ENCODE measurements at places on chromosomes 2 and 18.

GRCh38 chr2:134099273-134099672 lies 154.6 kb upstream of the MGAT5 start:
- no peak for DNase-seq

GRCh38 chr2:186695081-186695756 lies 1.4 kb downstream of the FAM171B start:
- no peak for DNase-seq

- no peak for DNase-seq
Observed at GRCh38 chr2:9548506-9548905, 7.1 kb downstream of the ADAM17 start.

DNA sequence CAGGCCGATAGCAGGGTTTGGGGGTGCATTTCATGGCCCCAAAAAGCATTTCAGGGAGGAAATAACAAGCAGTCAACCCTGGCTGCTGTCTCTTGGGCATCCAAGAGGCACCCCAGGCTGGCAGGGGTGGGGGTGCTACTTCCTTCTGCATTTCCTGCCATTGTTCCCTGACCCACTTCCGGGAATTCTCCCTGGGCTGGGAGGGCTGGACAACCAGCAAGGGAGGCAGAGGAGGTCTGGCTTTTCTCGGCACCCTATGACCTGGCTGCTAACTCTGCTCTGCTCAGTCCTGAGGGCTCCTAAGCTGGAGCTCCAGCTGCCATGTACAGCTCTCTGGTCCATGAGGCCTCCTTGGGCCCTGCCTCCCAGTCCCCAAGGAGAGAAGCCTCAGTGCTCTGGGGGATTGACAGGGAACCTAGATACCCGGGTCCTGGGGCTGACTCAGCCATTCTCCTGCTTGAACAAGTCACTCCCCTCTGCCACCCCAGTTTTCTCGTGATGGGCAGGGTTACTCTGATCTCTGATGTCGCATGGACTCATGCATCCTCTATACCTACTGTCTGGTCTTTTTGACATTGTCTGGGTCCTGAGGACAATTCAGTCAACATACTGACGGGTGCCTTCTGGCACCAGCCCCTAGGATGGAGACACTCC lies 47.2 kb downstream of the DYSF start:
- no peak for DNase-seq

GRCh38 chr18:32310774-32311173 lies 120.9 kb downstream of the MEP1B start:
- DNase-seq: no peak

DNA sequence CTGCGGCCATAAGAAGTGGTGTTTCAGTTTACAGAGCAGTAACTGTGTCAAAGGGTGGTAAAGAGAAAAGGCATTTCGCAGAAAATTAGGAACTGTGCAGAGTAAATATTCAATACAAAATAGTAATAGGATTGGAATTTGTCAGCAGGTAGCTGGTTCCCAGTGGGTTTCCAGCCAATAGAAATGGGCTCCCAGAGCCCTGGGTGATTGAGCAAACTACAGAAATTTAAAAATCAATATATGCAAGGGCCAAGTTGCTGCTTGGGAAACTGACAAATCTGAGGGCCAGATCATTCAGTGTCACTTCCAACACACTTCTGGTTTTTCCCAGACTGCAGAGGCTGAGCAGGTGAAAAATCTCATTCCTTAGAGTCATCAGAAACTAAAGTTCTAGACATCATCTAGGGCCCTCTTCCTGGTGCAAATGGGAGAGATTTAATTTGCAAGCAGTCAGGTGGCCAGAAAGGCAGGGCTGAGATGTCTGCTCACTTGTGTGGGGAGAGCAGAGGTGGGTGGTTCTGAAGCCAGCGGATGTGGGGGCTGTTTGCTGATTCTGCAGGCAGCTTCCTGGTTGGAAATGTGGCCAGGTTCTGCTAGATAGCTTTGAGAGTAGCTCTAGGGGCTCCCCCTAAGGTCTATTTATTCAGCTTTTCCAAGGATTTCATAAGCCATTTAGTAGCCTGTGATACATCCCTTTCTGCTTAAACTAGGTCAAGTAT lies 182.4 kb downstream of the NCK2 start:
- peak; percentile 57 for DNase-seq

DNA sequence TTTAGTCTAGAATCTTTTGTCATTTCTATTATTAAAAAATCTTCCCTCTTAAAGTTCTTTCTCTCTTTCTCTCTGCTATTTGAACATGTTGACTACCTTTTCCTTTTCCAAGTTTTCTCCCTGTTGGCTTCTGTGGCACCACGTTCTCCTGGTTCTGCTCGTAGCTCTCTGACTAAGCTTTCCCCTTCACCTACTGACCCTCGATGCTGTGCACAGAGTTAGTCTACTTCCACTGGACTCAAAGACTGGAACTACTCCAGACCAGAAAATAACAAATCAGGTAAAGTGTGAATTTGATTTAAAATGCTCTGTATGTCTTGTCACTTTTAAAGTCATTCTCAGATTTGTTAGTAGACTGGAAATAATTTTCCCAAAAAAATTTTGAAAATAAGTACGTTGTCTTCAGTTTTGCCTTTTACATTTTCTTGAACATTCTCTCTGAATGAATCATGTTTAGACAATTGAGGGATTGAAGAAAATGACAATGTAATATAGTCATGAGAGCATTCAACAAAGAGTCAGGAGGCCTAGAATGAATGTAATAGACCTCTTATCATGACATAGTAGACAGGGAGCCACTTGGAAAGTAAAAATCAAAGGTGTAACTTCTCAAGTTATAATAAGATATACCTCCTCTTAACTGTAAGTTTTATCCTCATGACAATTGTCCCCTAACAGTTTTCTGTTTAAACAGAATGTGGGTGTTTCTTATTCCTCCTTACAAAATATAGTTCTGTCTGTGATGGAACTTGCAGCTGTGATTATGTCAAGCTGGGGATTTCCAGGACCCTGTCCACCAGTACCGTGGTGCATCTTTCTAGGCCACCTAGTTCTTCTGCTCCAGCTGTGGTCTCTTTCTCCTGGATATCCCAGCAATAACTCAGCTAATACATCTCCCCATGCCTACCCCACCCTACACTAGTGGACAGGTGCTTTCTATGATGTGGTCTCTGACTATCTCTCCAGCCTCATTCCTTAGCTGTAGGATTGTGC lies 25.5 kb downstream of the ITPRID2 start:
- DNase-seq: no peak

DNA sequence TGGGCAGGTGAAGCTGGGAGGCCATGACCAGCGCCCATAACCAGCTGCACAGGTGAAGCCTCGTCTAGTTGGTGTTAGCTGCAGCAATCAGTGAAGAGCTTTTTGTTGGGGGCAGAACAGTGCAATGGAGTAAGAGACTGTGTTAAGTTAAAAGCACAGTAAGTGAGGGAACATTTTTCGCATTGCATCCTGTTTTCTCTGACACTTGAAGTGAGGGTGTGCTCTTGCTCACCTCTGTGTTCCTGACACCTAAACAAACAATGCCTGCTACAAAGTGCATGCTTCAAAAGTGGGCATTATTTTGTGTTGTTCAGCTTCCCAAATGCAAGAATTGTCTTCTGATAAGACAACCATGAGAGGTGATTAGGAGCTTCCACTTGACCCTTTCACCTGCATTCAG lies 324.0 kb upstream of the ACVR2A start:
- no peak for DNase-seq

- DNase-seq: no peak
Observed at GRCh38 chr2:133457861-133458260, 110.4 kb downstream of the NCKAP5 start.

DNA sequence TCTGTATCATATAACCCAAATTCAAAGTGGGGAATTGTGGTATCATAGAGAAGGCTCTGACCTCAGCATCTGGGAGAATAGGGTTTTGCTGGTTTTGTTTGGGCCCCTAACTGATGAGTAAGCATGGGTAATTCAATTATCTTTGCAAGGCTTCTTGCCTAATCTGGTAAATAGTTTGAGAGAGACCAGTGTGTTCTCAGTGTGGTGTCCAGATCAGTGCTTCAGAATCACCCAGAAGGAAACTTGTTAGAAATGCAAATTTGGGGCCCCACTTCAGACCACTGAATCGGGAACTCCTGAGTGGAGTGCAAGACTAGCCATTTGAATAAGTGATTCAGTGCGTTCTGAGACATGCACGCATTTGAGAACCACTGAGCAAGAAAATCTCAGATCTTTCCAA lies 282.7 kb downstream of the EPHA4 start:
- no peak for DNase-seq

DNA sequence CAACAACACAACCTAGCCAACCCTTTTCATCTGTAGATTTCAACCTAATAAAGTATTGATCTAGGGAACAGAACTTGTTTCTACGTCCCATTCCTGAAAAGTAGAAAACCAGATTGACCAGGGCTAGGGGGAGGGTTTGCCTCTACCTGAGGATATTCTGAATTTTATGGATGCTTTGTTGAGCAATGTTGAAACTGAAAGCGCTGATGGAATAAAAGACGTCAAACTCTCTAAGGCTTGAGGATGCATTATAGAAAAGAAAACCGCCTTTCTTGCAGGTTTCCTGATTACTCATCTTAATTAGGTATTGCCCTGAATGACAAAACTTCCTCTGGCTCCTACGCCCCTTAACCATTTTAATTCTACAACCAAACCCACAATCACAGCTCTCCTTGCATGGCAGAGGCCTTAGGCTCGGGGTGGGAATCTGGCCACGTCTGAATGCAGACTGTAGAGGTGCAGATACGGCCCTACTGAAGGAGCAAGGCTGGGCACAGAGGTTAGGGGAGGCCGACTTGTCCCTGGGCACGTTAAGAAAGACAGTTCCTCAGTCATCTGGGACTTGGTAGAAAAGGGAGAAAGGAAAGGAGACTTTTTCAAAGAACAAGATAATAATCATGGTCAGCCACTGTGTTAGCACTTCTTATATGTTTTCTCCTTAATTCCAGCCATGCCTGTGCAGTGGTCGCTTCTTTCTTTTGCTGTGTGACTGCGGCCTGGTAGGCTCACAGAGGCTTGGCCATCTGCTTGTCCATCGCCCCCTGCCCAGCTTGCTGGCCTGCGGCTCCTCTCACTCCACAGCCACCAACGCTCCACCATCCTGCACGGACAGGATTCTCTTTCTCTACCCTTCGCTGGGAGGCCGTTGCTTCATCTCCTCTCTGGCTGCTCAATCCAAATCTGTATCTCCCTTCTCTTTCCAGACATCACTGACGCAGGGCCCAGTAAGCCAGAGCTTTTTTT lies 209.5 kb downstream of the VAPA start:
- DNase-seq: no peak

DNA sequence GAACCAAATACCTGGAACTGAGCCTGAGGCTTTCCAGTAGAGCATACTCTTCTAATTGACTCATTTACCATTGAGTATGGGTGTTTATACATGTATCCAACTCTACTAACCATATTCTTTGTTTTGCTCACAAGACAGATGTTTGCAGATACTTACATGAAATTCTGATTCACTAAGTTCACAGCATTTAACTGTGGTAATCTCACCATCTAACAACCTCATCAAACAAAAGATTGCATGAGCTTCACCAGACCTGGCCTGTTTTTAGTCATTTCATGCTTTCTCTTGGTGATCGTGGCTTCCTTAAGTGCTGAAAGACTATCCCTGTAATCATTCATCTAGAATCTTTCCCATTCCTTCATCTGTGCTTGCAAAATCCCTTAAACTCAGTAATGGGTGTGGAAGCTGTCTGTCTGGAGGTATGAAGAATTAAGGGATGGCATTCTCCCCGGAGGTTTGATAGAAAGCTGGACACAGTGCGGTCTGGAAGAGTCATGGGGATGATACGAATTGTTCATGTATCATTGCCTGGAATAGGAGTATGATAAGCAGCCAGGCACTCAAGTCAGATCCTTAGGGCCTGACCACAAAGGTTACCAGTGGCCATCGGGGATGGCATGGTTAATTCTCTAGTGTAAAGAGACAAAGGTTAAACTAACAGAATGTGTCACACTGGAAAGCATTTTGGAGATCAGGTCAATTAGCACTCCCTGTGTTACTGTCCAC lies 42.0 kb upstream of the IL1R1 start:
- no peak for DNase-seq

DNA sequence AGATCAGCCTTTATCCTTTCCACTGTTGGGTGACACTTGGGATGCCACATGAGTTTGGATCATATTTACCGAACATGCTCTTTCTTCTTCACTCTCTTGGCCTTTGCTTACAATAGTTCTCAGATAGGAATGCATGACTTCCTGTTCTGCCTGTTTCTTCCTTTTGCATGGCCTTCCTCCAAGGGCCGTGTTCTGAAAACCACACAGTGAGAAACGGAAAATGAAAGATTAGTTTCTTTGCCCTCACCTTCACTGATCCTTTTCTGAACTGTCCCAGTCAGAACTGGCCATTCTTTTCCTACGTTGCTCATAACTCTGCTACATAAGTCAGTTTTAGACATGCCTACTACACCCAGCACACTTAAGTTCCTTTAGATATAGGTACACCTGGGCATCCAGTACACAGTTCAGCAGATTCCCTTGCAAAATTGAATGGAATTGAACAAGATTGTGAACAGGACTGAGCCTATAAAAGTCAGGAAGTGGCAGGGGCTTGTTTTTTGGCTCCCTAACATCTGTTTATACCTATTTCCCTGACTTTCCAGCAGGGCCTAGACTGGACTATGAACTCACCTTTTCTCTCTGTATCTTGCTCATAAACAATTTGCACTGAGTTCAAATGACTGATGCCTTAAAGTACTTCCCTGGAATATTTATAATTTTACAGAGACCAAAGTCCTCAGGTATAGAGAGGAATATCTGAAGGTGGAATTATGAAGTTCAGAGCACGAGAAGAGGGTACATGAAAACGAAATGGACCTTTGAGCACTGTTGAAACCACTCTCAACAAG lies 186.4 kb upstream of the ST6GAL2 start:
- DNase-seq: no peak

- DNase-seq: peak; percentile 10
Observed at GRCh38 chr18:70621710-70622109, 332.9 kb downstream of the SOCS6 start.

- no peak for DNase-seq
Observed at GRCh38 chr2:233446606-233447305, 92.5 kb downstream of the DGKD start.

GRCh38 chr2:73828389-73828817 lies 358 bp upstream of the STAMBP start:
- no peak for DNase-seq

DNA sequence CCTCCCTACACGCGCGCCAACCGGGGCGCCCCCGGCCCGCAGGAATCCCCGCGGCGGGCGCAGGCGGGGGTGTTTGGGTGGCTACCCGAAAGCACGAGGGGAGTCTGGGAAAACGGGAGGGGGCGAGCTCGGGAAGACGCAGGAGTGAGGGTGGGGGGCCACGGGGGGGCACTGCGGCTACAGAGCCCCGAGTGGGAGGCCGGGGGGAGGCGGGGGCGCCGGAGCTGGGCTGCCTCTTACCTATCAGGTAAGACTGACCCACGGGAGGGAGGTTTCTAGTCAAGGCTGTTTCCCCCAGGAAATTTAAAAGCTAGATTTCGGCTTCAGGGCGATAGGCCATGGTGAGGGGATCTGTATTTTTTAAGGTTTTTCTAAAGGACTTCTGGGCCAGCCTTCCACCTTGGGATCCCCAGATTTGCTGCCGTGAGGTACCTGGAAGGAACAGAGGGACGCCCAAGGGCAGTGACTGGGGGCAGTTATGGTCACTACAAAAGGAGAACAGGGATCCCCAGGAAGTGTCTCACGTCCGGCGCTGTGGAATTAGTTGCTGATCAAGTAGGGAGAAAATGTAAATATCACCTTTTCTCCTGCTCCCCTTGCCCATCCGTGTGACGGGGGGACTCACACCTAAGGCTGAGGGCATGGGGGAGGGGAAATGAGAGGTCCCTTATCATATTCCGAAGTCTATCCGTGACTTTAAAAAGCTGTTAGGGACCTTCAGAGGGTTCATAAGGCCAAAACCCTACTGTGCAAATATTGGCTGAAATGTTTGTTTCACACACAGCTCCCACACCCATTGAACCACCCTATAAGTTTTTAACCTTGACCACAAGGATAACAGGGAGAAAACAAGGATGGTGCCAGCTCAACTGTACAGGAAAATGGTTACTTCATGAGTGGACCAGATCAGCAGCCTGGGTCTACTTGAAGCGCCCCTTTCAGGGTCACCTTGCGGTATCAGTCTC lies 638 bp upstream of the IRS1 start:
- DNase-seq: no peak

Data from activated gamma-delta T cell treated with Interleukin-2 at 50 U/mL for 16 hours (primary cell).